ENCODE measurements at places on chromosomes 13 and 19.

DNA sequence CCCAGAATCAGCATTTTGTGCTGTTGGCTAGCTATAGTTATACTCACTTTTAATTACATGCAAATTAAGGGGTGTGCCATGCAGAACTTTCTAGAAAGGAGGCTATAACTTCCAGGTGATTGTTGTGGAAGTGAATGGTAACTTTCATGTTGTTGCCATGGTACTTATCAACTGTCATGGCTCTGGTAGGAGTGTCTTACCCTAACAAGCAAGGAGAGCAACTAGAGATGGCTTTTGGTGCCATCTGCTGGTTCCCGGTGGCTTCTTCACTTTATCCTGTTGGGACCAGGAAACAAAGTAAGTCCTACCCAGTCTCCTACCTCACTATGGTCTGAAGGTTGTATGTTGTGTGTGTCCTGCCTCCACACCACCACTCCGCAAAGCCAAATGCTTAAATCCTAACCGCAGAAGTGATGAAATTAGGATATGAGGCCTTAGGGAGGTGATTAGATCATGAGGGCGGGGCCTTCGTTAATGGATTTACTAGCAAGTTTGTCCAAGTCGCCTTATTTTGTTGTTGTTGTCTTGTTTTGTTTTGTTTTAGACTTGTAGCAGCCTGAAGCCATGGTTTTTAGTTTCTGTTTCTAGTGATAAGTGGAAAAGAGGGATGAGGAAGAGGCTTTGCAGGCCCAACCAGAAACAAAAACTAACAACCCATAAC, 22.6 kb downstream of the FBXL12 start:
- peak; percentile 95 for DNase-seq

DNA sequence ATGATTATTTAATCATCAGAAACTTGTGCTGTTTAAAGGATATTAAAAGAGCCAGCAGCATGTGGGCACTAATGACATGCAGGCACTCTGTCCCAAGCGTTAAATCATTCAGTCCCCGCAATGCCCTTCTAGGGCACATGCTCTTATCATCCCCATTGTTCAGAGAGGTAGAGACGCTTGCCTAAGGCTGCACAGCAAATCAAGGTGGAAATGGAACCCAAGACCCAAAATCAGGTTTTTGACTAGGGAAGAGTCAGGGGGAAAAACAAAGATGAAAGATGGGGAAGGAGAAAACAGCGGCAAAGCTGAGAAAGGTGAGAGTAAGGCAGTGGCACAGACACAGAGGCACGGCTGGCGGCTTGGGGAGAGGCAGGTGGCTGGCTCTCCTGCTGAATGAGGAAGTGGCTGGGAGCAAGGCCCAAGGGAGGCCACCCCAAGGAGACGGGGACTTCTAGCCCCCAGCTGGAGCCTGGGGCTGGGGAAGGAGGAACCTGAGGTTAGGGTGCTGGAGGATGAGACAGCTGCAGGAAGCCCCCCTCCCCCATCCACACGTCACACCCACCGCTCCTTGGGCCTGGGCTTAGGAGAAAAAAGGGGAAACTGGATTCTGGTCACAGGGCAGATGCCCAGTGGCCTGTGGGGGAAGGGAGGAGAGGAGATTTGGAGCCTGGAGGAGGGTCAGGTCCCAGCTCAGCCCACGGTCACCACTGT, 1.0 kb upstream of the TYROBP start:
- DNase-seq: no peak

DNA sequence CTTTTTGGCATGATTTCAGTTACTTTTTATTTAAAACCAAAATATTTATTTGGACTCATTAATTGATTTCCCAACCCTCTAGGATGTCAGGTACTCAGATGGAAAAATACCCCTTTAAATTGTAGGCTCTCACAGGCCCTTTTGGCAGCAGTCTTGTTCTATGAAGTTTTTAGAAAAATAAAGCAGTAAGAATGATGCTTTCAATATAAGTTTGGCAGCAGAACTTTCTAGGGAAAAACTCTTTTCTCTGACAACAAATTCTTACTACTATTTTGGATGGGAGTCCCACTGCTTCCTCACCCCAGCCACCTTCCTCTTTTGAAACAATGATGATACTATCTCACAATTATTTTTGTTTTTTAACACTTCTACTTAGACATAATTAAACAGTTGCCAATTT, 581.6 kb upstream of the SGCG start:
- DNase-seq: no peak

- peak; percentile 88 for DNase-seq
These were observed 11.8 kb upstream of the BTBD2 start for GRCh38 chr19:2027361-2027760.
